H1 (cell line): ENCODE measurements at places on chromosomes 5 and 9.

GRCh38 chr9:137575364-137575715, 3.4 kb downstream of the DPH7 start:
- H3K27me3 ChIP-seq: no peaks in the 10 kb centered on the region
- H3K27ac ChIP-seq: no peak overlapping the region; the same call in 1 of the 2 replicates
- no peak for DNase-seq
- H3K4me3 ChIP-seq: no peak overlapping the region
- H3K36me3 ChIP-seq: peaks cover 23% of the 10 kb centered on the region
- peaks cover 15% of the 10 kb centered on the region for H3K4me1 ChIP-seq

GRCh38 chr9:94668418-94668927, 29.2 kb upstream of the FBP1 start:
- H3K36me3 ChIP-seq: no peaks in the 10 kb centered on the region
- no peaks in the 10 kb centered on the region for H3K27me3 ChIP-seq
- no peak overlapping the region for H3K4me3 ChIP-seq
- H3K27ac ChIP-seq: no peak overlapping the region

DNA sequence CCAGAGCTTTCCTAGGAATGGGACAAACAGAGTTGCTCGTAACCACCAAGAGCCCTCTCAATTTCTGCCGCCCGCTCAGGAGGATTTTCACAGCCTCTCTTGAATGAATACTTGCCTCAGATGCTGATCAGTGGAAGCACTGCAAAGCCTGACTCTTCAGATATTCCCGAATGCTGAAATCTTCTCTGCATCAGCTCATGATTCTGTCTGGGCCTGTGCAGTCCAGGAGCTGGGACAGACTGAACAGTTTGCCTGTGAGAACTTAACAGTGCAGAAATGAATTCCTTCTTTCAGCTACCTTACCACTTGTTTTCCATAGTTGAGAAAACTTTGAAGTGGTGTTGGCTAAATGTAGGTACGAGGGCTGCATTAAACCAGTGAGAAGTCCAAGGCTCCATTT, 17.1 kb downstream of the ZNF462 start:
- no peak overlapping the region for H3K4me3 ChIP-seq
- no peaks in the 10 kb centered on the region for H3K27me3 ChIP-seq
- H3K27ac ChIP-seq: no peak overlapping the region
- no peaks in the 10 kb centered on the region for H3K36me3 ChIP-seq
- DNase-seq: no peak

DNA sequence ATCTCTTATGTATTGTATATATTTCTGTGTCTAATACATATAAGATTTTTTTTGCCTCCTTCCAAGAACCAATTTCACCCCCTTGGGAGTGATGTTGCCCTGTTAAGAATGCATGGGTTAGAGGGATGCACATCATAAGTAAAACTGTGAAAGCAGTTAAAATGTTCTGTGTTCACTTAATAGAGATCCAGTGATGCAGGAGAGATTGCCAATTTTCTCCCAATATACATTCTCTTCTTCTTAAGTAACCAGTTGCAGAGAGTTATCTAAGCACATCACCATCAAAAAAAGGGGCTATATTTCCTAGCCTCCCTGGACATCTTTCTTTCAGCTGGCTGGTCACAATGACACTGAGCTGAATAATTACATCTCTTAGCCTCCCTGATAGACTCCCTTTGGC, 307.0 kb downstream of the OSTF1 start:
- no peak overlapping the region for H3K4me3 ChIP-seq
- no peak for DNase-seq
- H3K27me3 ChIP-seq: no peaks in the 10 kb centered on the region
- no peaks in the 10 kb centered on the region for H3K4me1 ChIP-seq
- no peak overlapping the region for H3K27ac ChIP-seq

DNA sequence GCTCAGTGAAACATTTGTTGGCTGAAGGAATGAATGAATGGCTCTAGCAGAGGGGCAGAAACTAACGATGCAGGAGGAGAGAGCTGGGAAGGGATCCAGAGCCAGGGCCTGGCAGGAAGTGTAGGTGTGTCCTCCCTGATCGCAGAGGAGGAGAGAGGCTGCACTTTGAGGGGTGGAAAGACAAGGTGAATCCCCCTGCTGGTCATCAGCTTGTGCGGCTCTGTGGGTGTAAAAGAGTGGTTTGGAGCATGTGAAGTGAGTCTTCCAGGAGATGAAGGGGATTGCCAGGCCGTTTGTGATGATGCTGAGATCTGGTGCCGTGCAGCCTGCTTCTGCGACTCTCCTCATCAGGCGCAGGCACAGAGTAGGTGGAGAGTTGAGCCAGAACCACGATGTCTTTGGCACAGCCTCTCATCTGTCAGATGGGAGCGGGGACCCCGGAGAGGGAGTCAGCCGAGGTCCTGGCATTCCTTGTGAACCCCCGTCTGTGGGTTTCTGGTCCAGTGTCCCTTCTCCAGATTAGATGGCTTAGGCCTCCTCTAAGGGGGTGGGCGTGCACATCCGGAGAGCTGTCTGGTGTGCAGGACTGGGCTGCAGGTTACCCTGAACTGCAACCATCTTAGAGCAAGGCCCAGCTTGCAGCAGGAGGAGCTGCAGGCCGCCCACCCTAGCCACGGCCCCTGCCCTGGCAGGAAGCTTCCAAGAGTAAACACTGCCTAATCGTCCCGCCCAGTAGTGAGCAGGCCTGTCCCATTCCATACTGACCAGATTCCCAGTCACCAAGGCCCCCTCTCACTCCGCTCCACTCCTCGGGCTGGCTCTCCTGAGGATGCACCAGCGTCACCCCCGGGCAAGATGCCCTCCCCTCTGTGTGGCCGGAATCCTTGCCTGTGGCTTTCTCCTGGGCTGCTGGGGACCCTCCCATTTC, at the start of gene ADAMTS13:
Gene ADAMTS13, plus strand, starts transcription at position 753 of the 928 bp plus-strand sequence. Its CDS starts 77 bp downstream, at position 830.
- H3K27me3 ChIP-seq: no peaks in the 10 kb centered on the region
- no peak within 1 kb of the TSS for H3K27ac ChIP-seq
- no peak within 1 kb of the TSS for H3K4me3 ChIP-seq
- DNase-seq: no peak
- no peaks in the 10 kb centered on the region for H3K36me3 ChIP-seq

DNA sequence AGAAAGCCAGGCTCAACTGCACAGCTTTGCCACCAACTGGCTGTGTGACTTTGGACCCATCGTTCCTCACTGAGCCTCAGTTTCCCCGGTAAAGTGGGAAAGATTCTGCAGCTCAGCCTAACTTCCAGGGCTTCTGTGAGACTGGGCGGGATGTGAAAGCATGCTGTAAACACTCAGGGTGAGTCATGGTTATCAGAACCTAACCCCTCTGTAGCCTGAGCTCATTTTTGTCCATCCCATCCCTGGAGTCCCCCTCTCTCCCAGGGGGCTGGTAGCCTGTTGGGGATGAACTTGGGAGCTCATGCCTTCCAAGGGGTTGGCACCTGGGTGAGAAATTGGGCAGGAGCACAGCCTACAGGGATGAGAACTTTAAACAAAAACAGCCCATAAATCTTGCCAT, 2.3 kb downstream of the CCDC69 start:
- H3K36me3 ChIP-seq: no peaks in the 10 kb centered on the region
- H3K27ac ChIP-seq: no peak overlapping the region
- no peak for DNase-seq
- H3K4me1 ChIP-seq: peaks cover 2% of the 10 kb centered on the region
- H3K4me3 ChIP-seq: no peak overlapping the region
- no peaks in the 10 kb centered on the region; the same call in 1 of the 2 replicates for H3K27me3 ChIP-seq

DNA sequence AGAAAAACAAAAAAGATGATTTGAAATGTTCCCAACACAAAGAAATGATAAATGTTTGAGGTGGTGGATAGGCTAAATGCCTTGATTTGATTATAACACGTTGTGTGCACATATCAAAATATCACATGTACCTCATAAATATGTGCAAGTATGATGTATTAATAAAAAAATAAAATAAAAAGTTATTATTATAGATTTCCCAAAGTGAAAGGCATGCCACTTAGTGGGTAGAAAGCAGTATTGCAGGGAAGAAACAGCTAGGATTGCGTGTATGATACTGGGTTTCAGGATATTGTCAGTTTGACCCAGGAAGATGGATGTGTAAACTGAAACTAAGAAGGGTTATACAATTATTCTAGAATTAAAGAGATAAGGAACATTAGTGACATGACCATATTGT, 3.6 kb upstream of the TMEM38B start:
- peaks cover 17% of the 10 kb centered on the region; the same call in 1 of the 2 replicates for H3K27me3 ChIP-seq
- H3K36me3 ChIP-seq: no peaks in the 10 kb centered on the region
- no peak overlapping the region for H3K27ac ChIP-seq
- H3K4me3 ChIP-seq: no peak overlapping the region

DNA sequence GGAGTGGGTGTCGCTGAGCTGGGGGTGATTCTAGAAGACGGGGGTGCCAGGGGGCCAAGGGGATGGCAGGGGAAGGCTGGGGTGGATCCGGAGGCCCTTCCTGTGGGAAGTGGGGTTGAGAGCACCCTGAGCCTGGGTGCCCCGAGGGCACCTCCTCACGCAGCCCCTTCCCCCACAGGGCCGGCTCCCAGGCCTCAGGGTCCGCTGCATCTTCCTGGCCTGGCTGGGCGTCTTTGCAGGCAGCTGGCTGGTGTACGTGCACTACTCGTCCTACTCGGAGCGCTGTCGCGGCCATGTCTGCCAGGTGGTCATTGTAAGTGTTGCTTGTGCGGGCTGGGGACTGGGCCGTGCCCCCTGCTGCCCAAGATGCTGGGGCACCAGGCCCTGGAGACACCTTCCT, 5.0 kb downstream of the DIPK1B start:
- H3K36me3 ChIP-seq: no peaks in the 10 kb centered on the region
- no peak overlapping the region for H3K27ac ChIP-seq
- peaks cover 7% of the 10 kb centered on the region; the same call in 1 of the 2 replicates for H3K4me1 ChIP-seq
- DNase-seq: no peak

DNA sequence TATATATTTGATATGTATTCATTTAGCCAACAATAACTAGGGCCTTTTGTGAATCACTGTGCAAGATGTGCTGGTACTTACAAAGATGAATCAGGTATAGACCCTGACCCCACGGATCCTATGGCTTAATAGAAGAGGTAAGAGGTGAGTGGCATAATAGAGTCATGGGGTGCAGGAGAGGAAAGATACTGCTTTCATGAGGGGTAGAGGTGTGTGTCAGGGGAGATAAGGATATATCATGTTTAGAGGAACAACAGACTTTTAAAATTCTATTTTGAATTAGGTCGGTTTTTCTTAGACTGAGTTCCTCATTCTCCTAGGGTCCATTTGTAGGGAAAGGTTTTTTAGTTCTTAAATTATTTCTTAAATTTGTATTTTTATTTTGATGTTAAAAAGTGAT, 27.8 kb downstream of the ZCCHC7 start:
- no peaks in the 10 kb centered on the region for H3K27me3 ChIP-seq
- DNase-seq: no peak
- H3K4me3 ChIP-seq: no peak overlapping the region
- no peak overlapping the region for H3K27ac ChIP-seq
- no peaks in the 10 kb centered on the region; the same call in 1 of the 2 replicates for H3K4me1 ChIP-seq

DNA sequence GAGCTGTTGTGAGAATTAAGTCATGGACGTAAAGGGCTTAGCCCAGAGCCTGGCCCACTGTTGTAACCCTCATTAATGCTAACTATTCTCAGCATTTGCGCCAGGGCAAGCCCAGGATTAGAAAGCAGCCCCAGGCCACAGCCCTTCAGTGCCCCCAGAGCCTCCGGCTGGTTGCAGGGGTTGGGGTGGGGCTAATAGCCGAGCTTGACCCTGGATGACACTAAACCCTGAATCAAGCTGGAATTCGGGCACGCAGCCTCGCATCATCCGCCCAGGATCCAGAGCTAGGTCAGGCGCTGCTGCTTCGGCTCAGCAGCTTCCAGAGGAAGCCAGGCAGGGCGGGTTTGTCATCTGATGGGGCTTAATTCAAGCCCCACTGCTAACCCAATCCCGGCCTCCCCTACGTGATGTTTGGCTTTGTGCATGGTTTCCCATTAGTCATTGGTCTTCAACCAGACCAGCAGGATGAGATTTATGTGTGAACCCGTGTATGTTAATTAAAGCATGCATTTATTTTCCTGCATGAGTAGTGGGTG, 1.2 kb upstream of the MEGF9 start:
- H3K4me1 ChIP-seq: peaks cover 9% of the 10 kb centered on the region; the same call in 1 of the 2 replicates
- DNase-seq: peak; percentile 62
- peak overlapping the region; percentile 56; the same call in 1 of the 2 replicates for H3K4me3 ChIP-seq
- H3K36me3 ChIP-seq: no peaks in the 10 kb centered on the region

DNA sequence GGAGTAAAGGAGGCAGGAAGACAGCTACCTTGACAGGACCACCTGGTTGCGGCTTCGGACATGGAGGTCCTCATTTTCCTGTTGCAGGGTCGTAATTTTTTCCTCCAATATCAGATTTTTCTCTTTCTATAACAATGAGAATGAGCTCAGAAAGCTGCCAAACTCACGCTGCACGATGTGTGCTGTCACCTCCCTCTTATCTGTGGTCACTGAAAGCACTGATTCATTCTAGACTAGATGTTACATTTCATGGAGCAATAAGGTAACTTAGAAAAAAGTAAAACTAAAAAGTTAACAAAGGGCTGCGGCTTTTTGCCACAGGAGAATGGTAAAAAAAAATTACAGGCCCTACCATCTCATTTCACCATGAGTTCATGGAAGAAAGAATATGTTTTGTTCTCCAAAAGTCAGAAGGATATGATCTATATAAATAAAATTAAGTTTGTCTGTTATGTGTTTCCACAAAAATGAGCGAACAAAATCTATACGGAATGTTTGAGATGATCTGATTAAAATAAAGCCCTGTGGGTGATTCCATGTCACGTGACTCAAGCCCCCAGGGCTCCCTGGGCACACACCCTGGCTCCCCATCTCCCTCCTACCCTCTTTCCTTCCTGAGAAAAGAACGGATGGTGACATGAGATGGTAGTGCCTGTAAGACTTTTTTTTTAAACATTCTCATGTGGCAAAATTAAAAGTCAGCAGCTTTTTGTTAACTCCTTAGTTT, 26.9 kb upstream of the ANXA6 start:
- H3K36me3 ChIP-seq: no peaks in the 10 kb centered on the region
- no peak overlapping the region for H3K27ac ChIP-seq
- H3K27me3 ChIP-seq: no peaks in the 10 kb centered on the region
- H3K4me1 ChIP-seq: peaks cover 2% of the 10 kb centered on the region; the same call in 1 of the 2 replicates
- no peak for DNase-seq

DNA sequence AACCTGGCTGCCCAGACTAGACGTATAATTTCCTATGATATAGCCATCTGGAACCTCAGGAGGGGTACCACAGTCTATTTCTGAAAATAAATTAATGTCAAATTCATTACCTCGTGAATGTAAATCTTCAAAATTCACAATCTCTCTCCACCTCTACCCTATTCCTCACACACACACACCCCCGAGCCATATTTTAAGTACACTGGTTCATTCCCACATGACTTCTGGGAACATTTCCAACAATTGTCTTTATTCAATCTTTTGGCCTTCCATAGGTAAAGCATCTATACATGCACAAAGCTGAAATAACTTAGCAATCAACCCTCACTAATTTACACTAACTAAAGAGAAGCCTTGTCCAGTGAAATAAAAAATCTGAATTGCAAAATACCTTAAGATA, 32.7 kb downstream of the SUSD1 start:
- H3K4me1 ChIP-seq: no peaks in the 10 kb centered on the region
- DNase-seq: no peak
- H3K27me3 ChIP-seq: no peaks in the 10 kb centered on the region
- no peak overlapping the region for H3K4me3 ChIP-seq
- no peaks in the 10 kb centered on the region for H3K36me3 ChIP-seq
